ENCODE measurements at places on chromosomes 5 and 9.
A peak's percentile ranks its signal among the peaks of the same experiment; 100 is the strongest.

GRCh38 chr5:176365351-176366231 lies at the start of gene ARL10:
ARL10 (plus strand) TSS chr5:176365487; CDS start chr5:176365564, 77 bp downstream.
- DNase-seq: no peak

GRCh38 chr5:40655138-40655537 lies 24.6 kb upstream of the PTGER4 start:
- DNase-seq: no peak

DNA sequence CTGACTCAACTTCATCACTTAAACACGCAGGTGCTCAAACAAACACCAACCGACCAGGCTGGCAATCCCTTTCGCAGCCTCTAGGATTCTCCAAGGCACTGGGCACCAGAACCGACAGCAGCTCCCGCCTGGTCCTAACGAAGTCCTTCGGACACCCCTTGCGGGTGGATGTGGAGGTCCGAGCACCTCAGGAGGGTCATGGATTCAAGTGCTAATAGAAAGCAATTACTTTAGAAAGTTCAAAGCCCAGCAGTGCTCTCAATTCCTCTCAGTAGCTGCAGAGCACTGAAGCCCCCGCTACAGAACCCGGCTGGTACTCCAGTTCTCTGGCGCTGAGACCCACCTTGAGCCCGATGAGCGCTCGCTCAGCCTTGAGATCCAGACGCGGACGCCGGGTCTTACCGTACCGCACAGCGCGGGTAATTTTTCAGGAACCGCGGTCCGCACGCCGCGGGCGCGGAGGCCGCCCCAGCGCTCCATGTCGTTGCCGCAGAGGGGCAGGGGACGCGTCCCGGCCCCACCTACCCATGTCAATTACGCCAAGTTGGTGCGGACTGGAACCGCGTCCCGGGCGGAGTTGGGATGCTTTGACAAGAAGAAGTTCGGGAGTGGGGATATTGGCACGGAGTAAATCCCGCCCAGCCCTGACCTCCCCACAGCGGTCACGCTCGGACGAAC lies 638 bp downstream of the MARCHF3 start:
- DNase-seq: peak; percentile 65

DNA sequence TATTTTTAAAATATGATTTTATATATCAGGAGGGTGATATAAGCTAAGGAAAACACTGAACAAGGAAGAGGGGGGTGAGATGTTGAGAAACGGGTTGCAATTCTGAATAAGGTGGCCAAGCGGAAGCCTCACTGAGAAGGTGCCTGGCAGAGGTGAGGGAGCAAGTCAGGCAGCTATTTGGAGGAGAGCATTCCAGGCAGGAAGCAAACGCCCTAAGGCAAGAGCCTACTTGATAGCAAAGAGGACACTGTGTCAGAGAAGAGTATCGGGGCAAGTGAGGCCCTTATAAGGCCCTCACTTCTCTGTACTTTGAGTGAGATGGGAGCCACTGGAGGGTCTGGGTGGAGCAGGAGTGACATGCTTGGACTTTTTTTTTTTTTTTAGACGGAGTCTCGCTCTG lies 8.0 kb upstream of the CTNNA1 start:
- DNase-seq: no peak

GRCh38 chr5:10936081-10936855 lies 175.2 kb upstream of the DAP start:
- no peak for DNase-seq

DNA sequence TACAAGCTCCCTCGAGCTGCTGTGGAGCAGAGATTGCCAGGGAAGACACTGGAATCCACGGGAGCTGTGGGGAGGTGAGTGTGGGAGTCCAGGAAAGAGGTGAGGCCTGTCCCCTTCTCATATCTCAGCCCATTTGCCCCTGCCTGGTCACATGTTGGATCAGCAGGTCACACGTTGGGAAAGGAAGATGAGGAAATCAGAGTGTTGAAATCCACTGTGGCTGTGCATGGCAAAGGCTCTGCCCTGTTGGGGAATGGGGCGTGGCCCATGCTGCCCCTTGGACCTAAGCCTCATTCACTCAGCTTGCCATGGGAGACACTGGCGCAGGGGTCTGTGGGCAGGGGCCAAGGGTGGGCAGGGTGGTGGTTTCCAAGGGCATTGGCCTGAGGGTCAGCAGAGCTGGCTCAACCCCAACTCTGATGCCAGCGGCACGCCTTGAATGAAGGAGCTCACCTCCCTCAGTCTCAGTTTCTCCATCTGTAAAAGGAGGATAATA lies 85.4 kb upstream of the CPEB4 start:
- DNase-seq: no peak

DNA sequence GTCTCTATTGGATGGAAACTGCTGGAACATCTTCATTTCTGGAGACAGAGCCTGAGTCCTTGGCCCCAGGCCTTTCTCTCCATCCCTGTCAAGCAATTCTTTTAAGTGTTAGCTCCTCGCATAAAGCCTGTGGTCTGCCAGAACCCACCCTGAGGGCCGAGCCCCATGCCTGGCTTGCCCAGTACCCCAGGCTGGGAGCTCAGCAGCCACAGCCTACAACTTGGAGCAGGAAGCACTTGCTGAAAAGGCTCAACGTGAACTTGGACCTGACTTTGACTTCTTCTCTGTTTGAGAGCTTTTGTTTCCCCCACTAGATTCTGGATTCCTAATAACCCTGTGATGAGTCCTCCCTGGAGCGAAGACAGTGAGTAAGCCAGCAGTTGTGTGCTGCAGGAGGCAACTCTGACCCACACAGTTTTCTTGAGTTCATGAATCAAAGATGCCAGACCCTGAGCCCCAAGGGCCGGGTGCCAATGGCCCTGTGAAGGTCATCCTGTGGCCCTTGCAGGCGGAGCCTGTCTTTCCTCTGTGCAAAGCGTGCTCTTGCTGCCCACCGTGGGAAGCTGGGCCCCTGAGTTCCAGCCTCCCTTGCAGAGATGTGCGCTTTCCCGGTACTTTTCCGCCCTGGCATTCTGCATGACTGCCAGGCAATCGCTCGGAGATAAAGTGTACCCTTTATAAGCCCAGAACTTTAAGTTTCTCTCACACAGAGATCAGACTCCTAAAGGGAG lies 64.3 kb upstream of the RUFY1 start:
- no peak for DNase-seq

- DNase-seq: no peak
These were observed 302.0 kb upstream of the RGMB start for GRCh38 chr5:98471458-98471857.

DNA sequence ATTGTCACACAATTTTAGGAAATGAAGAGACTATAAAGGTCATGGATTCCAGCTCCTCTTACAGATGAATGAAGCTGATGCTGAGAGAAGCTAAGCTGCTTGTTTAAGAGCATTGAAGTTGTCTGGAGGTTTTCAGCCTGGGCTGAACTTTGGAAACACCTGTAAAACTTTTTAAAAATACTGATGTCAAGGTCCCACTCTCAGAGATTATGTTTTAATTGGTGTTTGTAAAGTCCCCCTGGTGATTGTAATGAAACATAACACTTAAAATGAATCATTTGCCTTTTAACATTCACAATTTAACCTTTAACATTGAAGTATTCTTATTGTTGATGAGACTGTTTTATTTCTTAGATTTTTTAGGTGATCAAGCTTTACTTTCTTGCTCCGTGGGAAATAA lies 16.4 kb downstream of the RAD23B start:
- DNase-seq: no peak

- no peak for DNase-seq
These were observed 586.2 kb upstream of the ADAMTS16 start for GRCh38 chr5:4553978-4554377.

DNA sequence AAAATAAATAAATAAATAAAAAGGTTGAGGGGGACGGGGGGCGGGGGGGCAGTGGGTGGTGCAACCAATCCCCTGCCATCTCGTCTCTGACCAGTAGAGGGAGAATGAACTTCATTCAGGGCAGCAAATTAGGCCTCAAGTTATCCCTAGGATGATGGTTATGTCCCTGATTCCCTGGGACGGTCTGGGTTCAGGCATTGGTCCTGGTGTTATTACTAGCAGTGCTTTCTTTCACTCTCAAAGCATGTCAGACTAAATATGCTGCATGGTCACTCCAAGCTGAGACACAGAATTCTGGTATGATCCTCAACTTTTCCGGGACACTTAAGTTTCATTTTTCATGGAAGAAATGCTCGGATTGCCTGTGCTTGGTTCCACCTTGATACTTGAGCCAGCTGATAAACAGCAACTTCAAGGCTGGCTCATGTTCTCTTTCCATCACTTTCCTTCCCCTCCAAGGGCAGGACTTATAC lies 59.4 kb downstream of the DAP start:
- peak; percentile 36 for DNase-seq

- no peak for DNase-seq
These were observed 85.4 kb downstream of the NTRK2 start for GRCh38 chr9:84754881-84755280.

DNA sequence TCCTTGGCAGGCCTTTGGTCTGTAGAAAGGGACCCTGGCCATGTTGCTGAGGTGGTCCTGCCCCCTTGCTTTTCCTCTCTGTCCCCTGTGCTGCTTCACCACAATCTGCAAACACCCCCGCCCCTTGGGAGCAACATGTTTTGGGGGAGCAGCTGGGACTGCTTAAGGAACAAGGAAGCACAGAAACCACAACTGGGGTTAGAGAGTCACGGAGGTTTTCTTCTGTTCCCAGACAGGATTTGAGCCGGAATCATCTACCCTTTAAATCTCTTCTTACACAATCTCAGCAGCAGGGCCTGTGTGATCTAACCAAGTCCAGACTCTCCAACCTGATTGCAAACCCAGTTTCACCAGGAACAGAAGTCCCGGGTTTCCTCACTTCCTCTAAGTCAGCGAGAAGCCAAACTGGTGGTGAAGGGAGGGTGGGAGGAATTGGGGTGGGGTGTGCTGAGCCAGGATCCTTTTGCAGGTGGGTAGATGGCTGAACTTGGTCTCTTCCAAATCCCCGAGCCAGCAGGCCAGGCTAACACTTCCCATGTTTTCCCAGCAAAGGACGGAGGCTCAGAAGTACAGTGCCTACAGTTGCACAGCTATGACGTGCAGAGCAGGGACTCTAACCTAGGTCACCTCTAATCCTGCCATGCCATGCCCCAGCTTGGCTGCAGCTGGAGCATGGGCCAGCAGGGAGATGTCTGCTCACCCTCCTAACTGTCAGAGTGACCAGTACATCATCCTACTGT lies 25.0 kb downstream of the SH3PXD2B start:
- no peak for DNase-seq

GRCh38 chr9:127940593-127940992 lies 2.9 kb upstream of the DPM2 start:
- DNase-seq: no peak

- no peak for DNase-seq
These were observed 14.3 kb downstream of the WNK2 start for GRCh38 chr9:93198117-93198837.

- no peak for DNase-seq
These were observed 9.8 kb downstream of the SECISBP2 start for GRCh38 chr9:89328064-89328463.

DNA sequence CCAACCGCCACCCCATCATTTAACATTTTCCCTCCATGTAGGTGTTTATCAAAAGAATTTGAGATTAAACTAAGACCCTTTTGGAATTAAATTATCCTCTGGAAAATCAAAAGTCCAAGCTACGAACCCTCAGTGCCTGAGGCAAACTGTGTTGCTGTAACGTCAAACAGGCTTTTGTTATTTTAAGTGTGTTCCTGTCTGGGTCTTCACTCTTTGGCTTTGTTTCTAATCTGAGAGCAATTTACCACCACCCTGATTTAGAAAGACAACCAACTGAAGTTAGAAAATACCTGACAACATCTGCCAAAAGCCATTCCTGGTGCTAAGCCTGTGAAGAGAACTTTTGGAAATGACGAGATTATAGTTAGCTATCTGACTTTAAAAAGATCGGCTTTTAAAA lies 199.9 kb downstream of the DIRAS2 start:
- no peak for DNase-seq

- no peak for DNase-seq
These were observed 55.3 kb downstream of the AHRR start for GRCh38 chr5:376799-377325.

DNA sequence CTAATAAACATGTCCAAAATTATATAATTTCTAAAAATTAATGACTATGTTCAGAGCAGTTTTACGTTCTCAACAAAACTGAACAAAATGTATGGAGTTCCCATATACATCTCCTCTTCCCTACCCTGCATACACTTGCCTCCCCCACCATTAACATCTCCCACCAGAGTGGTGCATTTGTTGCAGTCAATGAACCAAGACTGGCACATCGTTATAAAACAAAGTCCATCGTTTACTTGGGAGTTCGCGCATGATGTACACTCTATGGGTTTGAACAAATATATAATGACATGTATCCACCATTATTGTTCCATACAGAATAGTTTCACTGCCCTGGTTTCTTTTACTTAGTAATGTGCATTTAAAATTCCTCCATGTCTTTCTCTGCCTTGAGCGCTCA lies 130.1 kb downstream of the APBA1 start:
- no peak for DNase-seq

- no peak for DNase-seq
These were observed 30.9 kb downstream of the PRKACG start for GRCh38 chr9:68983008-68983411.

- no peak for DNase-seq
These were observed 281.9 kb downstream of the DRD1 start for GRCh38 chr5:175162036-175162435.

DNA sequence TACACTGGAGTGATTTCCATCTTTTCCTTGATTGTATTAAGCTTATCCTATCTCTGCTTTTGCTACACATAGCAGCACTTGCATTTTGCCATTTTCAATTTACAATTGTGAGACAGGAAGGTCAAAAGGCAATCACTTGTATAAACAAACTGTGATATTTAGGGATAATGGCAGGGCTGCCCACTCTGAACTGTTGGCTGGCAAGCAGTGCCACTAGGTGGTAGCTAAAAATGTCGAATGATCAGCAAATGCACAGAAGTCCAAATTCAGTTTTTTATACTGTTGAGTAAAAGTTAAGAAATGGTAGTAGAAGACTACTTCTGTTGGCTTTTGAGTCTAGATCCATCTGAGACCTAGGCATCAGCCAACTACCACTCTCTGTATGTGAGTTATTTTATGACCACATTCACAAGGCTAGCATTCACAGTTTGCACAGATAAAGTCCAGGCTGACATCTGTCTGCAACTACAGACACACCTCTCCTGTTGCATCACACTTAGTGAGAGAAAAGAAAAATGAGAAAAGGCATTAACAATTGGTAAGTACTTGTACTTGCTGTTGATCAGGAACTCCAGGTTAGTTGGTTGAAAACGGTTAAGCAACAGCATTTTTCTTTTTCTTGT lies 108.8 kb upstream of the ASTN2 start:
- DNase-seq: no peak

DNA sequence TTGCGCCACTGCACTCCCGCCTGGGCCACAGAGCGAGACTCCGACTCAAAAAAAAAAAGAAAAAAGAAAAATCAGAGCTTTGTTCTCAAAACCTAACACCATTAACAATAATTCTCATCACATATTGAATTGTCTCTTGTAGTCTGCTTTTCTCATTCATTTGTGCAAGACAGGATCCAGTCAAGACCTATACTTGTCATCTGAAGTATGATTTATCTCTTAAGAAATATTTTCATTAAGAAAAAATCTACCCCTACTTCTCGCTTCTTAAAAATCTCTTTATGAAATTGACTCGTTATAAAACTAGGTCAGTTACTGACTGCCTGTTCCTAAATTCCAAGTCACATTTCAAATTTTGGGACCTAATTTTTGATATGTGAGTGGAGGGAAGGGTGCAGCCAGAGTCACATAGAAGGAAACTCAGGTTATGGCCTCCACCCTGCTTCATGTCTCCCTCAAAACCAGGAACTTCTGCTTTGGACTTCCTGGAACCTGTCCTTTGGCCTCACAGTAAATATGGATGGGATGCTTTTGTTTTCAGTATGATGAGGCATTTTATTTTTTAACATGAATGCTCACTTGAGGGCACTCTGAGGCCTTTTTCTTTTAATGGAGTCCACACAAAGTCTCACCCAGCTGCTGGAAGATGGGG lies 18.9 kb downstream of the ZNF169 start:
- no peak for DNase-seq
